ENCODE measurements at places on chromosomes 4 and X.
A peak's percentile ranks its signal among the peaks of the same experiment; 100 is the strongest.

GRCh38 chr4:176967586-176967985 lies 174.9 kb upstream of the VEGFC start:
- no peak for ATAC-seq

GRCh38 chrX:121405826-121406225 lies 358.4 kb downstream of the GLUD2 start:
- ATAC-seq = no peak

DNA sequence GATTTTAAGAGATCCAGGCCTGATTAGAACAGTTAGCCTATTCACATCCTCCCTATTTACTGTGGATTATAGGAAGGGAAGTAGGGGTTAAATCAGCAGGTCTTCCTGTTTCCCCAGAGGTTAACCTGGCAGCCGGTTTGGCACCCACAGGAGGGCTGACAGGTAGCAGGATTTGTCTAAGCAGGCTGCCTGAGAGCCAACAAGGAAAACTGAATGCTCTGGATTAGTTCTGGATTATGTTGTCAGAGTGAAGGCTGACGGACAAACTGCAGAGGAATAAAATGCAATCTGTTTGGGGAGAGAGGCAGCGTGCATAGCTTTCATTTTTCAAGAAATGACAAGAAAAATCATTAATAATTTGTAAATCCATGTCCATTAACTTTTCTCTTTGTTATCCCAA lies 397.1 kb upstream of the FAM241A start:
- ATAC-seq = no peak

- no peak for ATAC-seq
Observed at GRCh38 chr4:138410266-138410665, 168.1 kb upstream of the SLC7A11 start.

DNA sequence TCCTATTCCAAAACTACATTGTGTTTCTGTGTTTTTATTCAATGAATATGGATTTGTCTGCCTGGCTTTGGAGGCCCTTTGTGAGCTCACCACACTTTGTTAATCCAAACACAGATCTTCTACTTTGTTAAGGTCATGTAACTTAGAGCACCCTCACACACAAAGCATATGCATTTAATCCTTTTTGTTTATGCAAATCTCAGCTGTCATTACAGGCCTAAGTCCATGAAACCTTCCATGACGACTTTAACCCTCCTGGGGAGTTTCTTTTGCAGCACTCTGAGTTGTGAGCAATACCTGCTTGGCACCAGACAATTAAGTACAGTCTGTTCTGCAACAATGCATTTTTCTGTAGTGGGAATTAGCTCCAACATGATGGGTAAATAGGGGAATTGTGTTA lies 14.9 kb downstream of the CCSER1 start:
- ATAC-seq = peak; percentile 90

- no peak for ATAC-seq
Observed at GRCh38 chr4:31134720-31135119, 414.6 kb downstream of the PCDH7 start.

DNA sequence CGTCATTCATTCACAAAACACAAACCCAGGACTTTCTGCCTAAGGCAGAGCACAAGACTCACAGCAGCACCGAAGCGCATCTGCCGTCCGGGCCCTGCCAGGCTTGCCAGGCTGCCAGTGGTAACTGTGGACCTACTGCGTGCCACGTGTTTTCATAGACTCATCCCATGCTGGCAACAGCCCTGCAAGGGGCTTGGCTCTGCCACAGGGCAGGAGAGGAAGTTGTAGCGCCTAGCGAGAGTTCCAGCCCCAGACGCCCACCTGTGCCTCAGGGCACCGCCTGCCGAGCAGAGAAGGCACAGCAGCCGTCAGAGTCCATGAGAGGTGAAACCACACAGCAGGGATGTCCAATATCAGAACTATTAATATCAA lies 18.9 kb upstream of the MRFAP1 start:
- ATAC-seq = no peak

DNA sequence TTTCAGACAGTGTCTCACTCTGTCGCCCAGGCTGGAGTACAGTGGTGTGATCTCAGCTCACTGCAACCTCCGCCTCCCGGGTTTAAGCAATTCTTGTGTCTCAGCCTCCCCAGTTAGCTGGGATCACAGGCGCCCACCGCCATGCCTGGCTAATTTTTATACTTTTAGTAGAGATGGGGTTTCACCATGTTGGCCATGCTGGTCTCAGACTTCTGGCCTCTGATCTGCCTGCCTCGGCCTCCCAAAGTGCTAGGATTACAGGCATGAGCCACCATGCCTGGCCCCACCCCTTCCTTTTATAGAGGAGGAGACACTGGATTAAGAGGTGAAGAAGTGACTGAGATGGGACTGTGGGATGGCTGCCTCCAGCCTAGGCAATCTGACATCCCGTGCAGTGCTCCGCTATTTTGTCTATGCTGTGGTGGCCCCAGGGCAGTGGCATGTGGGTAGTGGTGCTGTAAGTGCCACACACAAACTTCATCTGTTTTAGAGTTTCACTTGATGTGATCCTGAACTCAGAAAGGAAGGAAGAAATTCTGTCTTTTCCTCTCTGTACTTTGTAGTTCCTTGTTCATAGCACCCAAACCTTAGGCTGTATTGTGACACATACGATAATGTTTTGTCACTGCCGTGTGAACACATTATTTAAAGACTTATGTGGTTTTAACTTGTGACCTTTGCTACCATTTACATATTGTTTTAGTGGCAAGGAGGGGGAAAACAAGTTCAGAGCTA lies 48.9 kb downstream of the FNIP2 start:
- ATAC-seq = no peak

Measured in motor neuron (in vitro differentiated cells).